Left renal pelvis (tissue), 4 donors: ENCODE measurements at places on chromosomes 2 and 18.

DNA sequence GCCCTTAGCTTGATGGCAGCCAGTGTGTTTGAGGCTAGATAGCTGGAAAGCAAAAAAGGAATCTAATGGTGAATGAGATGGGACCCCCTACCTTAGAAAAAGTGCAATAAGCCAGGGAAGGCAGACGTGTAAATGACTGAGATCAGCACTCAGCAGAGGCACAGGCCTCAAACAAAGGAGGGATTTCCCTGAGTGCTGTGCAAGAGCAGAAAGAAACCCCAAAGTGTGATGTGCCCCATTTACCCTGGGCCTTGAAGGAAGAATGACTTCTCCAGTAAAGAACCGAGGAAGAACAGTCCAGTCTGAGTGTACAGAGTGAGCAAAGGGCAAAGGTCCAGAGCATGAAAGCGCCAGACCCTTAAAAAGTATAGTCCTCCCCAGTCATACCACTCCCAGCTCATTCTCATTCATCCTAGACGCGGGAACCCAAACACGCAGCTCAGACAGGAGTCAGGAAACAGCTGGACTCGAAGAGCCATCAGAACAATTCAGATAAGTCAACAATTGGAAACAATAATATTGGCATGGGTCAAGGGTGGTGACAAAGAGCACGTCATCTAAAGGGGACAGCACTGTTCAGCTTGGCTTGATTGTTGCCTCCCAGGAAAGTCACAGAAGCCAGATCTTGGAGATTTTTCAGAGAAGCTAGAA lies 121.7 kb downstream of the INO80D start:
- no peak for DNase-seq

DNA sequence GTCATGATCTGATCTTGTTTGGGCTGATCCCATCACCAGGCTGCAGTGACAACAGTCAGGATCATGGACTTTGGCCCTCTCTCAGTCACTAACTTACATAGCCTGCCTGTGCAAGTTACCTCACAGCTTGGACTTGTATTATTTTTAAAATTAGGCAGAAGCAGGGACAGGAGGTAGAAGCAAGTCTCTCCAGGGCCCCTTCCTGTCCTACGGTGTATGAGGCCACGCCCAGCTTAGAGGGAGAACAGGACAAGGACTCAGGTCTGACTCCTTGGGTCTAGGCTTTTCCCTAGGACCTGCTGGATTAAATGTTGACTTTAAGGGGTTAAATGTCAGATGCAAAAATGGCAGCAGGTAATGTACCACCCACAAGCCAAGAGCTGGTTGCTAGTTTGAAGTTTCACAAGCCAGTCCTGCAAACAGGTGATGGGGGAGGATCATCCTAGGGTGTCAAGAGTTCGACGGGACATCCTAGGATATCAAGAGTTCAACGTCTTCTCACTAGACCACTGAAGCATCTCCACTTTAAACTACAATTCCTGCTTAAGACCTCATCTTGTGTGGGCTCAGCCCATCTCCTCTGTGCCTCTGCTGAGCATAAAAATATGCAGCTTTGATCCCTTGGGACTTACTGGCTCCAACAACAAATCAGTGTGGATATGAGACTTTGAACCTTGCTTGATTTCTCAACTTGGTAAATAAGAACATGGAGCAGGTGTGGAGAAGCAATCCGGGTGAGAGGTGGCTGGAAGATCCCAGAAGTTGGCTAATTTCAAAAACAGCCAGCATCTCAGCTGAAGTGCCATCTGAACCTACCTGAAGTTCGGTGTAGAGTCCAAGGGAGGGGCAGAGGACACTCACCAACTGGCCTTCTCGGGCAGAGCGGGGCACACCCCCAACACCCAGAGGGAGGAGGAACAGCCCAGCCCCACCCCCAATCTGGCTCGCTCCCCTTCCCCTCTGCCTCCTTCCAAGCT lies 39.5 kb downstream of the SFXN5 start:
- no peak for DNase-seq

DNA sequence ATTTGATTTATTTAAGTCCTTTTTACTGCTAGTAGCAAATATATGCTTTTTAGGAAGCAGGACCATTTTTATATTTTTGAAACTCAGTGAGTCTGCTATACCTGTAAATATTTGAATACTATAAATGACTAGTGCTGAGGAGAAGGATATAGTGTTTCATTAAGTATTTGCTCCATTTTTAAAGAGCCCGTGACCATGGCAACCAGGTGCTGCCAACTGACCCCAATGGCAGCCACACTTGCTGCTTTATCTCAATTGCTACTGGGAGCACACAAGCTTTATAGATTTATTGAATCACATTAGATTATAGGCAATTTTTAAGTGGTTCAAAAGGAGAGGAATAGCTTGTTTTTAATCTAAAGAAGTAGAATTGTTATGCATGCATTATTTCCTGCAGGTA lies 142.0 kb downstream of the SCG2 start:
- DNase-seq, result no peak

DNA sequence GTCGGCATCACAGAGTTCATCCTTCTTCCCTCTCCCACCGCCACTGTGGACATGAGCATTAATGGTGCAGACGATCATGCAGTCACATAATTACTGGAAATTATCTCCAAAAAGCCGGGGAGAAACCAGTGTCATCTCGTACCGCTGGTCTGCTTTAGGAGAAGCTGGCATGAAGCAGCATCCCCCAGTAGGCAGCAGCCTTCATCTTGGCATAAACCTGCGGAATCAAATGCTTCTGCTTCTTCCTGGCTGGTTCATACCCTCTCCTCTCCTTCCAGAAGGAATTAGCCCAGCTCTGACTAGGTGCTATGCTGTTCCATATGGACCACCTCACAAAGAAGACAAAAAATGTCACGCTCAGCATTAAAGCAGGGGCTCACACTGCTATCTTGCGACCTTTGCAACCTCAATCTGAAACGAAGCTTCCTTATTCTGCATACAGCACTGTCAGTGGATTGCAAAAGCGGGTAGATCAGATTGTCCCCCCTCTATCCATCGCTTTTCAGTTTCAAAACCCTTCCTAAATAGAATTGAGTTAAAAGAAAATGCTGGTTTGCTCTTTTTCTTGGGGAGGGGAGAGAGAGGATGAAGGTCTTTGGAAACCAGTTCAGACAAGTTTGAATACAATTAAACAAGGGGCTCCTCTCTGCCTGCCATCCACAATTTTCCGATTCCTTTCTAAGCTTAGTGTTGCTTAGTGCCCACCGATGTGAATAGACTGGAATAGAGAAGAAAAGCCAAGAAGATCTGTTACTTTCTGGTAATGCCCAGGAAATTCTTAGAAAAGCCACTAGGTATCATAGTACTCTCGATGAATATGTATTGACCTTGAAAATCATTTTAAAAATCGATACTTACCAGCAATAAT lies 212.1 kb upstream of the ZNF521 start:
- DNase-seq, result no peak

- DNase-seq, result no peak
These were observed 16.2 kb upstream of the ZCCHC2 start for GRCh38 chr18:62506495-62507143.

GRCh38 chr2:152367547-152368390 lies 32.8 kb downstream of the FMNL2 start:
- no peak for DNase-seq

GRCh38 chr2:189661957-189662321 lies 680 bp downstream of the ASNSD1 start:
- no peak for DNase-seq

DNA sequence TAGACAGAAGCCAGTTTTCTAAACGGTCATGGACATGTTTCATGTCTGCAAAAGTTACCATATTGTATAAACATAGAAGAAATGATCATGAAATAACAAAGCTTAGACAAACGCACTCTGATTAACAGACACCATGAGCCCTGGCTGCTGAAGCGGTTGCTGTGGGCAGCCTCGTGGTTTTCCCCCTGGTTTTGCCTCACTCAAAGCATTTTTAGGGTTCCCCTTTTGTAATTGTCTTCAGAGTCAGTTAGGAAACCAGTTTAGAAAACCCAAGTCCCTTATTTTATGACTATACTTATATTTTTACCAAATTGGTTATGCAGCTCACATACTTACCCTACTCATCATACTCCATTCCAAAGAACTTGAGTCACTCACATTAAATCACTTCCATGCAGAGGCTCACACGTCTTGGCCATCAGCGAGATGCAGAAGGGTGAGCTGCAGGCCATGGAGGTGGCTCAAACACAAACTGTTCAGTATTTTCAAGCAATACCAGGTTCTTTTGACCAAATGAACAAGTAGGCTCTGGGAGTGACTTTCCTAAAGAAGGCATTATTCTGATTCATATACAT lies 105.6 kb upstream of the SALL3 start:
- no peak for DNase-seq

DNA sequence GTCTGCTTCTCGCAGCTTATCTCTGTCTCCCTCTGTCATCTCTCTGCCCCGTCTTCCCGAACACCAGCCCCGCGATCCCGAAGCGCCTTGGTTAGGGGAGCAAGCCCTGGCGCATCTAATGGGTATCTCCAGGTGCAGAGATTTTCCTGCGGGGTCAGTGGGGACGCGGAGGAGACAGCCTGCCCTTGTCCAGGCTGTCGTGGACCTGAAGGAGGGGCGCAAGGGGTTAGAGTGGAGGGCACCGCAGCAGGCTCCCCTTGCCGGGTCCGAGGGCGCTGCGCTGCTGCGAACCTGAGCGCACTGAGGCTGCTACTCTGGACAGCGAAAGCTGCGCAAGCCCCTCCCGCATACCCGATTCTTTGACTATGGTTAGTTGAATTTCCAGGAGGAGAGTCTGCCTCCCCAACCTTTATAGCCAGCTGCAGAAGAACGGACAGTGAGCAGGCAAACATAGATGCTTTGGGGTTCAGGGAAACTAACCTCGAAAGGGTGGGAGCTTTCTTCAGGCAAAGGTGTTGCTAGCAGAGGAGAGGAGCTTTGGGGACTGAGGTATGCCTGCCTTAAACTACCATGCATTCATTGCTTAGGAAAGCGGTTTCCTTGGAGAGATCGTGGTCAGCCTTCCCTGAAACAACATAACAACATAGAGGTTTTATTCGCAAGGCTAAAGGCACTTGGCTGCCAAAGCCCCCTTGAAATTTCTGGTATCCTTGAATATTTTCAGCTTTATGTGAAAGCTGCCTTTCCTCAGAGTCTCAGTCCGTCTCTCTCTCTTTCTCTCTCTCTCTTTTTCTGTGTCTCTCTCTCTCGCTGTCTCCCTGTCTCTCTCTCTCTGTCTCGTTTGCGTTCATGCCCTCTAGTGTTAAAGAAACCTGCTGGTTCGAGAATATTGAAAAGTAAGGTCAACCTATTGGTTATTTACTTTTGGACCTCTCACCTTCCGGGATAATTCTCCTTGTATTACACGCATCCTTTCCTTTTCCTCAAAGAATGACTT lies 1.6 kb downstream of the GALNT13 start:
- DNase-seq, result no peak

- no peak for DNase-seq
These were observed 30.8 kb upstream of the HPCAL1 start for GRCh38 chr2:10271946-10272345.

DNA sequence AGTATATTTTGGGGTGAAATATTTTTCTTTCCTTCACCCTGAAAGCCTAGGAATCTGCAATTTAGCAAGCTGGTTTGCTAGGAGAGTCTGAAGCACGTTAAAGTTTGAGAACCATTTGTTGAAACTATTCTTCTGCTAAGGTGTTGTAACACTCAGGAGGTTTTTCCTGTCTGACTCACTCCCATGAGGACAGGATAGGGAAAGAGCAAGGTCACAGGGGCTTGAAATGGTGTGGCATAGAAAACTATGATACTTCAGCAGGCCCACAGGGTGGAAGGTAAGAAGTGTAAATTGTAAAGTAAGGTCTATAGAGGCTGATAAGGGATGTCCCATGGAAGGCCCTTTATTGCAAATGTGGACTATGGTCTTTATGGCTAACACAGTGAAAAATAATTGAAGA lies 177.7 kb upstream of the ZC3H15 start:
- no peak for DNase-seq

DNA sequence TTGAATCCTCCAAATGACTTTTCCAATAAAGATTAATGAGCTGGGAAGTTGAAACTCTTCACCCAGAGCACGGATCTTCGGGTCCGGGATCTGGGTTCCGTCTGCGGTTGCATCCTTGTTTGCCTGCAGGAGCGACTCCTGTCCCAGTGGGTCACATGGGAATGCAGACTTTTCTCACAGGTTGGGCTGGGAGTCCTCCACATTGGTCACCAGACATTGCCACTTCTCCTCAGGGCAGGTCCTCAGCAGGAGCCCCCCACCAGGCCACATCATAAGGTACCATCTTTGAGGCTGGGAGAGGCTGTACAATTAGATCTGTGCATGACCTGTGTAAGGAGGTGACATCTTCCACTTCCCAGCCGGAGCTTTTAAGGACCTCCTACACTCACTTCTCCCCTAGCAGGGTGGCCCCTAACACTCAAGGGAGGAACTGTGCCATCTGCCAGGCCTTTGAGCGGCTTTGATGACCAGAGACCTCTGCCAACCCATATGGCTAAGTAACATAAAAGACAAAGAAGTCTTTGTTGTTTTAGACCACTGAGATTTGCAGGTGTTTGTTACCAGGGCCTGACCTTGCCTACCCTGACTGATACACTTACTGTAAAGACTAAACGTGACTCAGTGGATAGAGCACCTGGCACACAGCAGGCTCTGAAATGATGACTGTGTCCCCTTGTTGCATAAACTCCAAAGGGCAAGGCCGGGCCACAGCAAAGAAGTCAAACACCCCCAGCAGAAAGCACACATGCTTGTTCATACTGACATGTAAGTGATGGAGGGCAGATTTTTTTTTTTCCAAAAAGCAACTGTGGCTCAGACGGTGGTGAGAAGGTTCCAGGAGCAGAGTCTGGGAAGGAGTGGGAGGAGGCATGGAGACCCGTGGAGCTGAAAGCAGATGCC lies 7.9 kb upstream of the TEX51 start:
- no peak for DNase-seq

- DNase-seq, result no peak
These were observed 125.3 kb upstream of the APCDD1 start for GRCh38 chr18:10329101-10329500.

- no peak for DNase-seq
These were observed 542.6 kb downstream of the PARD3B start for GRCh38 chr2:205087862-205088261.

GRCh38 chr2:50004667-50005066 lies 850.4 kb upstream of the FSHR start:
- no peak for DNase-seq

- no peak for DNase-seq
These were observed 38.8 kb downstream of the MFSD6 start for GRCh38 chr2:190446750-190447516.

- DNase-seq, result no peak
These were observed 140.6 kb downstream of the VAPA start for GRCh38 chr18:10054366-10054765.
